ENCODE measurements at places on chromosomes 1 and 21. TPM values are rescaled to one million over a fixed set of nuclear protein-coding genes. Genes with fewer than 3 reads are reported as not detected.

The SEMA6C gene
- total RNA-seq: 1.5 TPM

The KRTAP21-2 gene
- total RNA-seq: not detected

The HUNK gene
- 0.92 TPM for total RNA-seq

The HENMT1 gene
- total RNA-seq: 1.3 TPM

The OR2L3 gene
- total RNA-seq: under 0.01 TPM

The AMY1A gene
- not detected for total RNA-seq

The KAZN gene
- 1.9 TPM for total RNA-seq

The PIGV gene
- total RNA-seq: 15.3 TPM

The FAM110D gene
- 0.50 TPM for total RNA-seq

The ZNF683 gene
- total RNA-seq: not detected

The NPR1 gene
- 4.7 TPM for total RNA-seq

The ERICH3 gene
- total RNA-seq: 0.05 TPM

The CCDC30 gene
- 2.0 TPM for total RNA-seq

The C1orf159 gene
- 3.9 TPM for total RNA-seq

The MAP3K21 gene
- total RNA-seq: 0.51 TPM

The MFSD2A gene
- 0.37 TPM for total RNA-seq

The DCLRE1B gene
- 1.0 TPM for total RNA-seq

The DNM3 gene
- total RNA-seq: 1.3 TPM

The INAVA gene
- 3.1 TPM for total RNA-seq

Measured in liver (tissue), 10 donors.